Activated naive CD8-positive, alpha-beta T cell treated with anti-CD3 and anti-CD28 coated beads, Interleukin-2, amount 10 ng/mL, durations not matched to agents 7 days and 5 days (primary cell): ENCODE measurements at places on chromosomes 5 and 9. TPM values are rescaled to one million over a fixed set of nuclear protein-coding genes. Genes with fewer than 3 reads are reported as not detected.

DNA sequence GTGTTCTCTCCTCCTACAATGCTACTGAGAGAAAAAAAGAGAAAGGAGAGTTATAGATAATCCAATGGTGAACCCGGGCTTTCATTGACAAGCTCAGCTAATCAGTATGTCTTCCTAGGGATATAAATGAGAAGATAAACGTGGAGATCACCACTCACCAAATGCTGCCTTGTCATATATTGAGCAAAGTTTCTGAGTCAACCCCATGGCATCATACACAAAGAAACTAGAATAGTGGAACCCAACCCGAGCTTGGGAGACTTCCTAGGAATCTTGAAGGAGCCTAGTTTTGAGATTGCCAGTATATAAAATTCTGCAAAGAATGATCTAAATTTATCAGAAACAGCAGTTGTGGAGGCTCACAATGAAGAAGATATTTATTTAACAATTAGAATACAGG is 47.8 kb downstream of the PTPN3 start:
- DNase-seq: no peak

DNA sequence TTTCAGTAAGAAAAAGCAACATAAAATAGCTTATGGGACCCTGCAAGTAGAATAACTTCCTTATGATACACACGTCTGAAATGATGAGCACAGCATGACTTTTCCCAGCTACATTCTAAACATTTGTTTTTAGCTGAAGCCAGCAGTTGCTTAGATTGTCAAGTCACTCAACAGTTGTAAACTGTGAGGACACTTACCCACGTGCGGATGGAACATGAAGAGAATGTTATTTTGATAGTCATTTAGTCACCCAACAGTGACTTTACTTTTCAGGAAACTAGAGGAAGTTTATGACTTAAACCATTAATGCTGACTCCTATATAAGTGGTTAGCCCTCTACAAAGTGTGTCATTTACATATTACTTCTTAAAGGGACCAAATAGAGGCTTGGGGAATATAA is 3.0 kb downstream of the HACD4 start:
- DNase-seq: no peak

- DNase-seq: no peak
These were observed 79.3 kb downstream of the PPP2R2B start for GRCh38 chr5:146799231-146799630.

DNA sequence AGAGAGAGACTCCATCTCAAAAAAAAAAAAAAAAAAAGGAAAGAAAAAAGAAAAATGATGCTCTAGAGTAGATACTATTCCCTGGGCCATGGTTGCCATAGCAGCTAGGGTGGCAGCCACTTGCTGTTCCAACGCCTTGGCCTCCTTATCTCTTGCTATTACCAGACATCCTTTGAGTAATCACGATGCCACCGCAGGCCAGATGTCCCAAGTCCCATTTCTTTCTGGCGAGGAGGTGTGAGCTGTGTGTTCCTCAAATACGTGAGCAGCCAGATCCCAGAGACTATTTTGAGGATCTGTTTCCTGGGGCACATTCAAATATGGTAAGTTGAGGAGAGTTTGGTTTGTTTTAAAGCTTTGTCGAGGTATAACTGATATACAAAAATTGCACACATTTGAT is 23.4 kb upstream of the GFPT2 start:
- no peak for DNase-seq

- DNase-seq: no peak
These were observed 220.4 kb downstream of the MAPKAP1 start for GRCh38 chr9:125486576-125486975.

DNA sequence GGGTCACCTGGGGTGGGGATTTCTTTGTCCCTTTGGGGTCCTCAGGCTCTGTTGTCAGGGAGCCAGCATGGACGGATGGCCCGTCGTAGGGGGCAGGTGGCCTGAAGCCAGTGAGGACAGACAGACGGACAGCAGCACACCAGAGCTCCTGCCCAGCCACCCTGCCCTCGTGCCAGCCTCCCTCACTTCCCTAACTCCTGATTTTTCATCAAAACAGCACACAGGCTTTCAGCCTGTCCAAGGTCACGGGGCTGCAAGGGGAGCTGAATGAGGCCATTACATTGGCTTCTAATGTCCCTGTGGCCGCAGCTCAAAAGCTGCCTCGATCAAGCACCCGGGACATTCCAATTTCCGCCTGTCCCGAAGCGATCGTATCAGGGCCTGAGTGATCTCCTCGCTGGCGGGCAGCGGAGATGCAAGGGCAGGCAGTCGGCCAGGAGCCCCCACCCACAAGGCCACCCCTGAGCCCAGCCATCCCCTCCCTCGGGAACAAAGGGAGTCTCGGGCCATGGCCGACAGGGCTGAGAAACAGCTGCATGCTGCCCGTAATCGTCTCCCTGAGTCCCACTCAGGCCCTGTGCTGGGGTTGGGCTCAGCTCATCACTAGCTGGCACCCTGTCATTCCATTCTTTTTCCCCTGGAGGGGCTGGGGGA is 50.5 kb upstream of the RNU6ATAC start:
- no peak for DNase-seq

DNA sequence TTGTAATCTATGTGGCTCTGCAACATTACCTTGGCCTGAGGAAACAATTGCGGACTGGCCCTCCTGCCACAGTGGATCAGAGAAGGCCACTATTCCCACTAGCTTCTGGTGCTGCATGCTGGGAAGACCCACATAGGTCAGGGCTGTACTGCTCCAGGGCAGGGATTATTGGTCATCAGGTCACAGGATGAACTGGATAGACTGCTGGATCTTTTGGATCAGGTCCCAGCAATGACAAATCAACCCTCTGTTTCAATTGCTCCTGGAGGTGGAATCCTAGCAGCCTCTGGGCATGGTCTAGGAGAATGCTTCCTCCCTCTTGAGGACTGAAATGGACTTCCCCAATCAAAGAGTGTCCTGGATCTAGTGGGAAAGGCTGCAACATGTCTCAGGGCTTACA is 66.7 kb upstream of the PHF24 start:
- DNase-seq: no peak

DNA sequence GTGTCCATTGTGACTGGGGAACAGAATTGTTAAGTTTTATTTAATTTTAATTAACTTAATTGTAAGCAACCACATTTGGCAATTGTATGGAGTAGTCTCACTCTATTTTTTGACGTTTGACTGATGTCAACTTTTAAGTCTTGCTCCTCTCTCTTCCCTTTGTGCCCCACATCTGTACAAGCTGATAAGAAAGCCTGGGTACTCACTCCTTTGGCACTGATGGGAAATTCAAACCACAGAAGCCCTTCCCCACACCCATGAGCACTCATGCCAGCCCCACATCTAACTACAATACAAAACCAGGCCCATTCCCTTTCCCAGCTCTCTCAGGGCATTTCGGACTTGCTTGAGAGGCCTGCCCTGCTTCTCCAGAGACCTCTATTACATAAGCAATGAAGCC is 451.5 kb upstream of the KIF2A start:
- DNase-seq: no peak

DNA sequence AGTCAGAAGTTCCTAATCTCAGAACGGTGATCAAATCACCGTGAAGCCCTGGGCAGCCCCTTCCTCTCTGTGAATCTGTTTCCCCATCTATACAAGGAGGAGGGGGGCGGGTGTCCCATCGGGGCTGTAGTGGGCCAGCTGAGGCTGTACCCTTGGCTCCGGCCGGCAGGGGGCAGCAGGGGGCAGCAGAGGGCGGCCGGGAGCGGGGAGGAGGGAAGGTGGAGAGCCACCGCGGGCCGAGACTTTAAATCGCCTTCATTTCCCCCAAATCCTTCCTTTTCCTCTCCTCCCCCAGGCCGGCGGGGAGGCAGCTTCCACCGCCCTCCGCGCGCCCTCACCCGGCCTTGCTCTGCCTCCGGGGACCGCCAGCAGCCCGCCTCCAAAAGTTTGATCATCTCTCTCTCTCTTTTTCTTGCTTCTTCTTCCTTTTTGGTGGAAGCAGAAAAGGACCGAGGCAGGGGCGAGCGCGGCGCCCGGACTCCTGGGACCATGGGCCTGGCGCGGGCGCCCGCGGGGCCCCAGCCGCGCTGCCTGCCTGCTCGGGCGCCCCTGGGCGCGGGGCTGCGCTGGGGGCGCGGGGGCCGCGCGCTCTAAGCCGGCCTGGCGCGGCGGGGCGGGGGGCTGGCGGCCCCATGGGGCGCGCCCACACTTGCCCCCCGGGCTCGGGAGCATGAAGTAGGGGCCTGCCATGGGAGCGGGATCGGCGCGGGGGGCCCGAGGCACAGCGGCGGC is at the start of gene COL27A1:
COL27A1 (plus strand) TSS at position 275 of the 732 bp plus-strand sequence; CDS start at position 689, 414 bp downstream.
- DNase-seq: peak; percentile 91

DNA sequence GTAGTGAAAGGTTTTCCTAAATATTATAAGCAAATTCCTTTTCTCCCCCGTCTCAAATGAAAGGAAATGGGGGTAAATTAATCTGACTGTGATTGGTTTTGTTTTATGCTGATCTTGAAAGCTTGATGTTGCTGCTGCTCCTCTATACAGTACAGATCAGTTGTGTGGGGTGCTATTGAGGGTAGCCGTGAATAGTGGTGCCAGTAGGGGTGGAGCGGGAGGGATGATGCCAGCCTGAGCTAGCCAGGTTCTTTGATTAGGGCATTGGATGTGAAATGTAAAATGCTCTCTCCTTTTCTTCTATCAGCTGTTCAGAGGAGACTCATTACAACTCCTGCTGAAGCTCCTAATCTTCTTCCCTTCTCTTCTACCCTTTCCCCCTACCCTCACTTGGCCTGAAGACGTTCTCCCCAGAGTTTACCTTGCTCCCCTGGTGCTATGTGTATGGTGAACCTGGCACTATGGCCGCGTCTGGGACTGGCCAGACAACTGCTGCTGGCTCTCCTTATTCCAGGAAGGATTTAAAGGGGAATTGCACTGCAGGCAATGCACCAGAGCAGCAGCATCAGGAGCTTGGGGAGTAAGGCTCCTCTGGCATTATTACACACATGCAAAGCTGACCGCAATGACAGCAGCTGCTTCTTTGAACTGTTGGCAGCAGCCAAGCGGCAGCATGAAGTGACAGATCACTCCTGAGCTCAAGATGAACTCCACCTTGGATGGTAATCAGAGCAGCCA is 566 bp downstream of the GPR21 start:
- no peak for DNase-seq

GRCh38 chr5:79517601-79518000 is 3.7 kb upstream of the HOMER1 start:
- no peak for DNase-seq

The KIAA0825 gene
- total RNA-seq: 2.2 TPM

The COQ4 gene
- 35.1 TPM for total RNA-seq

The FCN2 gene
- total RNA-seq: not detected

The ORM2 gene
- total RNA-seq: not detected

The CCL28 gene
- total RNA-seq: 18.0 TPM
